ENCODE measurements at places on chromosomes 3 and 15.

DNA sequence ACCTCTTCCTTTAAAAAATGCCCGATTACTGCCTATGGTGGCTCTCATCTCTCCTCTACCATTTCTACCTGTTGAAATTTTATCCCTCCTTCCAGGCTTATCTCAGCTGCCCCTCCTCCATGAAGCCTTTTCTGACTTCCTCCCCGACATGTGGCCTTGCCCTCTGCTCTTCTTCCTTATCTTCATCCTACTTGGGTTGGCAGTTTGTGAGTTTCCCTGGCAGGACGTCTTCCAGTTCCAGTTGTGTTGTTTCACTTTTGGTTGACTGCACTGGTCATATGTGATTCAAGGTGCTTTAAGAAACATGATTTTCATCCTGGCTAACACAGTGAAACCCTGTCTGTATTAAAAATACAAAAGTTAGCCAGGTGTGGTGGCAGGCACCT lies 4.4 kb downstream of the DLL4 start:
- DNase-seq: no peak

GRCh38 chr3:170233530-170233929 lies 11.3 kb downstream of the PRKCI start:
- no peak for DNase-seq

- no peak for DNase-seq
Observed at GRCh38 chr3:129491794-129492193, 36.6 kb upstream of the RHO start.

GRCh38 chr3:59567661-59568060 lies 517.8 kb upstream of the CFAP20DC start:
- no peak for DNase-seq

DNA sequence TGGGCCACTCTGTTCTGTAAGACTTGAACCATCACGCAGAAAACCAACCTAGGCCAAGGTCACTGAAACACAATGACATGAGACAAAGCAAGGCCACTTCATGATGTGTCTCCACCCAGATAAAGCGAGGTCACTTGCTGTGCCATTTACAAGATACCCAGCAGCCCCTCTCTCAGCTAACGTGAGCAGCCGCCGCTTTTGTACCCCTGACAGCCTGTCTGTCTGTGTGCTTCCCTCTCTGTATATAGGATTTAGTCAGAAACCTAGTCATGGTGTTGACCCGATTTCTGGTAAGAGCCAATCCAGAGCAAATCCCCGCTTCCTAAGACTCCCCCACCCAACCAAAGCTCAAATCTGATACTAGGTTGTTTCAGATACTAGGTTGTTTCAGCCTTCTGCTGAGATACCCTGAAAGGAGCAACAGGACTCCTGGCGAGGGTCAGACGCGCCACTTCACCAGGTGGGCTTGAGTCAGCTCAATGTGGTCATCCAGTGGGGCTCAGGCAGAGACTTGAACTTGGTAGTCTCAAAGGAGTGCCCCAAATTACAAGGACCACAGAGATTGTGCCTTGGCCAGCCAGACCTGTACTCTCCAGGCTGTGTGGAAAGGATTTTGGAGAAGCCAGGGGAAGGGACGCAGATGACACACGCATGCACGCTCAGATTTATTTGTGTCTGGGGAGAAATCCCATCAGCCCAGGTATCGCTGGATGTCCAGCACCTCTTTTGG lies 3.1 kb upstream of the ZXDC start:
- DNase-seq: no peak

DNA sequence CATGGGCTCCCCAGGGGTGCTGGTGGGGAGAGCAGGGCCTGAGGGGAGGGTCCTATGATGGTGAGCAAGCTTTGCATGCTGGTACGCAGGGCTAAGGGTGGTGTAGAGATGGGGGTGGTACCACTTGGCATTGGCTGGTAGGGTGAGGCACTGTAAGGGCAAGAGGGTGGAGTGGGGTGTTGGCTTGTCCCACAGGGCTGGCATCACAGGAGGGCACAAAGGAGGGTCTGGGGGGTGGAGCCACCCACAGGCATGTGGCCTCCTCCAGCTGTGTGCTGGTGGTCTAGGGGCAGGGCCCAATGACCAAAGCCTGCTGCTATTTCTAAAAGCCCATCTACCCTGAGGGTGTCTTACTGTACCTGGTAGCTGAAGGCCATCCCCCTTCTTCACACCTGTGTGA lies 65.2 kb upstream of the SEC13 start:
- no peak for DNase-seq

- no peak for DNase-seq
Observed at GRCh38 chr3:154428286-154429206, 1.4 kb downstream of the GPR149 start.

DNA sequence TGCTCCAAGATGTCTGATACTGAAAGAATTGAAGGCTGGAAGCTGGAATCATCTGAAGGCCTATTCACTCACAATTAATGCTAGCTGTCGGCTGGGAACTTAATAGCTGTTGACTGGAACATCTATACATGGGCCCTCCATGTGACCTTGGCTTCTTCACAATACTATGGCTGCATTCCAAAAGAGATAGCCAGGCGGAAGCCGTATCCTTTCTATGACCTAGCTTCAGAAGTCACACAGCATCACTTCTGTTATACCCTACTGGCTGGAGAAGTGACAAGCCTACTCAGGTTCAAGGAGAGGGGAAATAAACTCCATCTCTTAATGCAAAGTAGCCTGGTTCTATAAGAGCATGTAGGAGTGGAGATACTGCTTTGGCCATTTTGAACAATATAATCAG lies 50.9 kb upstream of the SPRED1 start:
- DNase-seq: no peak

DNA sequence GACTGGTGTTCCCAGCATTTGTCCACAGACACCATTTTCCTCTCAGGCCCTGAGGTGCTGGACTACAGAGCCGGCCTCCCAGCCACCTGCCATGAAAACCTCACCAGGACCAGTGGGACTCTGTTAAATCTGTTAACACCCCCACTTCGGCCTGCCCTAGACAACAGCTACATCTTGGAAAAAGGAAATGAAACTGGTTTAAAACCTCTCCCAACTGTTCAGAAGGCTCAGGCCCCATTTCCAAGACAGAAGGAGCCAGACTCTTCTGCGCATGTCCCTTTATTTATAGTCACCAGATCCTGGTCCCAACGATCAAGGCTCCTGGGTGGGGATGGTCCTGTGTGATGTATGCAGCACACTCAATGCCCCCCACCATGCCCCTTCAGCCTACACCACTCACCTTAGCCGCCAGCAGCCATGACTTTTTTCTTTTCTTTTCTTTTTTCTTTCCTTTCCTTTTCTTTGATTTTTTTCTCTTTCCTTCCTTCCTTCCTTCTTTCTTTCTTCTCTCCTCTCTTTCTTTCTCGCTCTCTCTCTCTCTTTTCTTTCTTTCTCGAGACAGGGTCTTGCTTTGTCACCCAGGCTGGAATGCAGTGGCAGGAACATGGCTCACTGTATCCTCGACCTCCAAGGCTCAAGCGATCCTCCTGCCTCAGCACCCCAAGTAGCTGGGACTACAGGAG lies 25.5 kb upstream of the FLNB start:
- DNase-seq: no peak

- DNase-seq: no peak
Observed at GRCh38 chr15:41043276-41043951, 72.7 kb downstream of the INO80 start.

DNA sequence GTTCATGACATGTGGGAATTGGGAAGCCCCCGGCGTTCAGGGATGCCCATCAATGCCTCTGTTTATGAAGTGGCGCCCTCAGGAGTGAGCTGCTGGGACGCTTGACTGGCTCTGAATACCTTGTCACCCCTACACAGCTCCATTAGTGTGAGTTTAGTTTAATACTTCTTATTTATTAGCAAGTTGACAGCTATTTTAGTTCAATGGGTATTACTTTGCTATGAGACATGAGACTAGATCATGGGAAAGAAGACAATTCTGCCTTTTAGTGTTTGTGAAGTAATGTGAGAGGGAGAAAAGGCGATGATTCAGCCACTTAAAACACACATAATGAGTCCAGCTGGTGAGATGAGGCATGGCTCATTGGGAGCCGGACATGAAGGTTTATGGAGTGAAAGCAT lies 678.5 kb downstream of the NR2F2 start:
- no peak for DNase-seq

- DNase-seq: no peak
Observed at GRCh38 chr15:69443032-69443611, 9.5 kb upstream of the RPLP1 start.

DNA sequence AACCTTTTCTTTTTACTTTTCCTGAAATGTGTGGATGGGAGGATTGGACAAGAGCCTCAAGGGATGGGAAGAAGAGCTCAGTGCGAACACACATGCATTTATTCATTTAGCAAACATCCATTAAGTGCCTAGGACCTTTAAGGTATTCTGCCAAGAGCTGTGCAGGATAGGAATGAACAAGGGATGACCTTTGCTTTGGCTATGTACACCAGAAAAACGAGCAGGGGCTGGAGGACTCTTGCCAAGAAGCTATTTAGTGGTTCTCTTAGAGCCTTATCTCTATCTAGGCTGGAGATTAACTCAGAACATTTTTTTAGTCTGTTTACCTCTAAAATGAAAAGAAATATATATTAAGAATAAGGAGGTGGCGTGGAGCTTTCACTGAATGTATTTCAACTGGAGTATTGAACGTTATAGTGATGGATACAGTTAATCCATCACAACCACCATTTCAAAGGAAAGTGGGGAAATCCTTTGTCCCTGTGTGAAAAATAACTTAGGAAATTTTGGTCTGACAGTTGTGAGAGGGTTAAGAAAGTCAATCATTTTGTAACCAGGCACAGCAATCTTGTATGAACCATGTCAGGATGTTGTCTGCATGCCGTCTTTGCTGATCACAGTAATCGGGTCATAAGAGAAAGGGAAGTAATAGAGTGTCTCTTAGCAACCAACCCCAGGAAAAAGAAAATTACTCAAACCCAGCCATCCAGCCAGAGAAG lies 279.0 kb downstream of the LPP start:
- DNase-seq: no peak

GRCh38 chr3:186169379-186169778 lies 60.5 kb upstream of the ETV5 start:
- no peak for DNase-seq

DNA sequence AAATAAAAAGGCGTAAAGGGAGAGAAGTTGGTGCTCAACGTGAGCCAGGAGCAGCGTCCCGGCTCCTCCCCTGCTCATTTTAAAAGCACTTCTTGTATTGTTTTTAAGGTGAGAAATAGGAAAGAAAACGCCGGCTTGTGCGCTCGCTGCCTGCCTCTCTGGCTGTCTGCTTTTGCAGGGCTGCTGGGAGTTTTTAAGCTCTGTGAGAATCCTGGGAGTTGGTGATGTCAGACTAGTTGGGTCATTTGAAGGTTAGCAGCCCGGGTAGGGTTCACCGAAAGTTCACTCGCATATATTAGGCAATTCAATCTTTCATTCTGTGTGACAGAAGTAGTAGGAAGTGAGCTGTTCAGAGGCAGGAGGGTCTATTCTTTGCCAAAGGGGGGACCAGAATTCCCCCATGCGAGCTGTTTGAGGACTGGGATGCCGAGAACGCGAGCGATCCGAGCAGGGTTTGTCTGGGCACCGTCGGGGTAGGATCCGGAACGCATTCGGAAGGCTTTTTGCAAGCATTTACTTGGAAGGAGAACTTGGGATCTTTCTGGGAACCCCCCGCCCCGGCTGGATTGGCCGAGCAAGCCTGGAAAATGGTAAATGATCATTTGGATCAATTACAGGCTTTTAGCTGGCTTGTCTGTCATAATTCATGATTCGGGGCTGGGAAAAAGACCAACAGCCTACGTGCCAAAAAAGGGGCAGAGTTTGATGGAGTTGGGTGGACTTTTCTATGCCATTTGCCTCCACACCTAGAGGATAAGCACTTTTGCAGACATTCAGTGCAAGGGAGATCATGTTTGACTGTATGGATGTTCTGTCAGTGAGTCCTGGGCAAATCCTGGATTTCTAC lies at the start of gene RARB:
Gene RARB, plus strand, starts transcription at position 322 of the 847 bp plus-strand sequence. Its CDS starts 469 bp downstream, at position 791.
- DNase-seq: peak; percentile 21

- no peak for DNase-seq
Observed at GRCh38 chr3:77648664-77649063, 608.8 kb downstream of the ROBO2 start.

GRCh38 chr3:15983232-15983631 lies 185.5 kb upstream of the ANKRD28 start:
- DNase-seq: no peak

- DNase-seq: no peak
Observed at GRCh38 chr3:119258915-119259314, 18.2 kb upstream of the B4GALT4 start.

DNA sequence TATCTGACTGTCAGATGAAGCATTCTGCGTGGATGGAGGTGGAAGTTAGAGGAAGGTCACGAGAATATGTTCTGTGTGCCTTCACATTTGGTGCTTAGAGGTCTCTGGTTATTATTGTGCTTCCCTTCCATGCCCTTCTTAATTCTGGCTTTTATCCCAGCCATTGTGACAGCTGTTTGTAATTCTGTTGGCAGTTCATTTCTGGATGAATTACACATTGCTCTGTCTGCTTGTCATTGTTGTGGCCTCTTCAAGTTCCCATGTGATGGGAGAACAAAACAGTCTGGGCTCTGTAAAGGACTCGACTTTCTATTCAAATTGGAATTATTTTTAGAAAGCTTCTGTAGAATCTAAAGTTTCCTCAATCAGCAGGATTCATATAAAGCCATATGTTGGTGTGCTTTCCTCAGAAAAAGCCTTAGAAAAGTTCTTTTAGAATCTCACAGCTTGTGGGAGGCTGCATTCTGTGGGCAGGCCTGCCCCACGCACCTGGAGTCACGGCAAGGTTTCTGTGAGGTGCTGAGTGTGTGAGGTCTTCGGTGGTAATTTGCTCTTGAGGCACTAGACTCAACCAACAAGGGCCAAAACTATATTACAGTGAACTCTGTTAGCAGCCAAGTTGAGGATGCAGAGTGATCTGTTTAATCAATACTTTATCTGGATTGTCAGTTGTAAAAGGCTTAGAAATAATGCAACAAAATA lies 397.4 kb upstream of the AZI2 start:
- peak; percentile 8 for DNase-seq

DNA sequence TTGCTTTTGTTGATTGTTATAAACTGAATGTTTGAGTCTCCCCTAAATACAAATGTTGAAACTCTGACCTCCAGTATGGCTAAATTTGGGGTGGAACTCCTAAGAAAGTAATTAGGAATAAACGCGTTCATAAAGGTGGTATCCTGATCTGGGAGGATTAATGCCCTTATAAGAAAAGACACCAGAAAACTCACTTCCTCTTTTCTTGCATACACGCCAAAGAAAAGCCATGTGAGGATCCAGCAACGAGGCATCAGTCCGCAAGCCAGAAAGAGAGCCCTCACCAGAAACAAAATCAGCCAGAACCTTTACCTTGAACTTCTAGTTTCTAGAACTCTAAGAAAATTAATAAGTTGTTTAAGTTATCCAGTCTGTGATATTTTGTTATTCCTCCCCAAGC lies 37.4 kb upstream of the AZI2 start:
- DNase-seq: no peak

DNA sequence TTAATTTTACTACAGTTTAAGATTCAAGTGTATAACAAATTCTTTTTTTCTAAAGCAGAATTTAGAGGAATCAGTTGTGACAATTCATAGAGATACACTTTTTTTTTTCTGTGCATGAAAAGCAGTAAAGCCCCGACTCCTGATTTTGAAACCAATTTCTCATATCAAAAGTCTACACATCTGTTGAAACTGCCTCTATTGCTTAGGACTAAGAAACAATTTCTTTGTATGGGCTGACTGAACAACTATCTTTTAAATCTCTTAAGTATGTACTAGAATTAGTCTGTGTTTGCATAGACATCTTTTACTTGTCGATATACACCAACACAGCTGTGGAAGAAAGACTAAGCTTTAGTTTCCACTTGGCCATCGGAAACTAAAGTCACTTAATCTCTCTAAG lies 127.6 kb downstream of the MEIS2 start:
- DNase-seq: no peak

Data from NCI-H1694 treated with DMSO at 0.1 percent for 48 hours (cell line).